Fibroblast of skin of right quadriceps (primary cell): ENCODE measurements at places on chromosomes 7 and 10.

- no peak for DNase-seq
Observed at GRCh38 chr7:68256295-68256694, 1259.7 kb downstream of the TYW1 start.

- DNase-seq, result no peak
Observed at GRCh38 chr7:115763347-115763746, 267.2 kb downstream of the TFEC start.

DNA sequence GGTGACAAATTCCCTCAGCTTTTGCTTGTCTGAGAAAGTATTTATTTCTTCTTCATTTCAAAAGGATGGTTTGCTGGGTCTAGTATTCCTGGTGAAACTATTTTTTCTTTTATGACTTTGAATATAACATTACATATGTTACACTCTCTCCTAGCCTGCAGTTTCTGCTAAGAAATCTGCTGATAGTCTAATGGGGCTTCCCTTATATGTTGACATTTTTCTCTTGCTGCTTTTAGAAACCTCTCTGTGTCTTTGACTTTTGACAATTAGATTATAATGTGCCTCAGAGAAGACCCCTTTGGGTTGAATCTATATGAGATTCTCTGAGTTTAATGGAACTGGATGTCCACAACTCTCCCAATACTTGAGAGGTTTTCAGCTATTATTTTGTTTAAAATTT is 33.8 kb upstream of the SRI start:
- no peak for DNase-seq

DNA sequence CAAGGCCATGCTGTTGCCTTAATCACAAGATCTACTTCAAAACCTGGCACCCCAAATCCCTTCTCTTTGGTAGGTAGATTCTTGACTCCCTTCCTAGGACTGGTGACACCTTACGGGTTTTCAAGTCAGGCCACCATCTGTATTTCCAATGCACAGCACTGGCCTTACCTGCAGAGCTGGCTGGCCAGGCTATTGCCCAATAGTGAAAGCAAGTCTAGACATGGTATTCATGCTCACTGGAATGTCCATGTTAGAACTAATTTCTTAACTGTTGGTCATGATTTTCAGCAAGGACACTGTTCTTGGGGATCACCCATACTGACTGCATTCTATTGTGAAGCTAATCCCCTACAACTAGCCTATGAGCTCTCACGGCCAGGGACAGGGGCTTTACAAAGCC is 313.1 kb upstream of the RNF32 start:
- no peak for DNase-seq

GRCh38 chr7:102028206-102028826 is 210.9 kb downstream of the CUX1 start:
- no peak for DNase-seq

DNA sequence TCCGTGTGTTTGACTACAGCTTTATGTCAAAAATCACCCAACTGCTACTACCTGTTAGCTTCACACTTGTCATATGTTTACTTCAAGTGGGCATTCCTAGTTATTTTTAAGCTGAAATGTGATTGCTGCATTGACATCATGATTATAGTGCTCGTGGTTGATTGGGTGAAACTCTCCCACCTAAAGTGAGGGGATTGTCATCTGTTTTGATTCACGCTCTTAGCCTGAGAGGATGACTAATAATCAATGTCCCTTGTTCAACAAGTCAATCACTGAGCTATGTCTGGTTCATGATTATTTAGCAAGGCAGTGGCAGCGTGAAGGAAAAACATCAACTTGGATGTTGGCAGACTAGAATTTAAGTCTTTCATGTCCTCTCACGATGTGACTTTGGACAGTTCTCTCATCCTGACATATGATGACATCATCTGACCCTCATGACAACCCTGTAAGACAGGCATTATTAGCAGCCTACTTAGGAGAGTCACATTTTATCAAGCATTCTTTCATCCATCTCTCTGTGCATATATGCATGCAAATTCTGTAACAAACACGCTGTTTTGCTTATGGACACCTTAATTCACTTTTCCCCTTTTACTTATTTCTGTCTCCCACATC is 352.6 kb upstream of the ZMIZ1 start:
- no peak for DNase-seq

GRCh38 chr7:3367261-3367660 is 66.2 kb downstream of the SDK1 start:
- no peak for DNase-seq

GRCh38 chr10:32372000-32372875 is 25.3 kb upstream of the EPC1 start:
- peak; percentile 41 for DNase-seq

GRCh38 chr10:50613150-50613549 is 10.6 kb downstream of the SGMS1 start:
- no peak for DNase-seq

DNA sequence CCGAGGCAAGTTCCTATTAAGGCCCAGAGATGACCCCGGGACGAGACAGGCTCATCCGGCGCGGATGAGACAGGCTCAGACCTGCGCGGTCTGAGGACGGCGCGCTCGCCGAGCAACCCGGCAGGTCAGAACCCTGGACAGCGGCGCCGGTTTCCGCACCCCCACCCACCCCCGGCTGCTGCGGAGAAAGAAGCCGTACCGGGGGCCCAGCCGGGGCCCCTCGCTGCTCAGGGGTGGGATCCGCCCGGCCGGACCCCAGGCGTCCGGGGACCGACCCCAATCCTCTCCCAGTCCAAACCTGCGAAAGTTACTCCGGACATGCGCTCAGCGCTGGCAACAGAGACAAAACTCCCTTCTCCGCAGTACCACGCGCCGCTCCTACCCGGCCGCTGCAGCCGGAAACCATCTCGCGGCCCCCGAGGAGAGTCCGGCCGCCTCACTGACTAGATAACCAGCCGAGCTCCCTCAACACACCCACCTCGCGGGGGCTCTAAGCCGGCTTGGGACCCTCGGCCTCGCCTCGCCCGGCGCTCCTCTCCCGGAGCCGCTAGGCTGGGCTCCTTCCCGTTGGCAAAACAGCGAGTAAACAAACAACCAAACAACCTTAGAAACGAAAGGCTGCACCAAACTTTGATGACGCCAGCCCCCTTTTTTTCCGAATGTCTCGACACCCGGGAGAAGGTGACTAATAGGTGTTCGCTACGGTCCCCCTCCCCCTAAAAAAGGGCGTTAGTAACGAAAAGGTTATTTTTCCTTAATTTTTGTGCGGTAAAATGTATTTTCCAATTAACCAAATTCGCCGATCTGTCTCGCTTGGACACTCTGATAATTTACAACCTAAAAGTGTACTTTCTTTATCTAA is 2.3 kb upstream of the DRGX start:
- DNase-seq, result peak; percentile 23

DNA sequence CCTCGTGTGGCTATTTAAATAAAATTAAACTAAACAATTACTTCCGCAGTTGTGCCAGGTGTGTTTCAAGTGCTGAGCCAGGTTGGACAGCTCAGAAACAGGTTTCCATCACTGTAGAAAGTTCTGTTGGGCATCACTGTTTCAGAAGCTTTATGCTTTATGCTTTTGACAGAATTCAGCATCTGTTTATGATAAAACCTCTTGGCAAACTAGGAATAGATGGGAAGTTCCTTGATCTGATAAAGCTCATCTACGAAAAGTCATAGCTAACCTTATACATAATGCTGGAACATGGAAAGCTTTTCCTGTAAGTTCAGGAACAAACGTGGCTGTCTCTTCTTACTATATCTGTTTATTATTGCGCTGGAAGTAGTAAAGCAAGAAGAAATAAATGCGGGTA is 143.4 kb downstream of the DOCK1 start:
- no peak for DNase-seq

- DNase-seq, result no peak
Observed at GRCh38 chr10:26361971-26362370, 76.2 kb upstream of the APBB1IP start.

- peak; percentile 37 for DNase-seq
Observed at GRCh38 chr7:156640949-156641485, 443 bp downstream of the RNF32 start.

GRCh38 chr10:8050556-8051108 is 3.9 kb upstream of the GATA3 start:
- DNase-seq, result no peak

- DNase-seq, result no peak
Observed at GRCh38 chr7:11193131-11193867, 219.6 kb downstream of the PHF14 start.

DNA sequence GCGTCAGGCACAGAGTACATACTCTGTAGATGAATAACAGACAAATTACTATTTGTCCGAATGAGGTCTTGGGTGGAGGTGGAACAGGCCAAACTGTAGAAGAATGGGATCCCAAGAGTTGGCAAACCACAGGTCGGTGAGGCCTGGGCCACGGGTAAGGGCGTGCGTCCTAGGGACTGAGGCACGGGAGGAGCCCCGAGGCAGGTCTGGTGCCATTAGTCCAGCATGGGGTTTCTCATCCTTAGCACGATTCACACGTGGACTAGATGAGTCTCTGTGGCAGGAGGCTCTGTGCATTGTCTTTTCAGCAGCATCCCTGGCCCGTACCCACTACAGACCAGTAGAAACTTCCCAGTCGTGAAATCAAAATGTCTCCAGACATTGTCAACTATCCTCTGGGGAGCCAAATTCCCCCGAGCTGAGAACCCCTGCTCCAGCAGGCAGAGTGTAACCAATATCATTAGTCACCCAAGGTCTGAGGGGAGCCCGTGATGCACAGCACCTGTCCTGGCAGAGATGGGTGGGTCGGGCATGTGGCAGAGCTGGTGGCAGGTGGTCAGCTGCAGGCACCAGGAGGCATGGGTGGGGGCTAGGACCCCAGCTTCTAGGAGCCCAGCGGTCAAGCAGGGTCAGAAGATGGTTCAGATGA is 61.3 kb downstream of the COL13A1 start:
- no peak for DNase-seq

GRCh38 chr10:31041011-31041410 is 9.3 kb upstream of the ZNF438 start:
- no peak for DNase-seq
